Fibroblast of skin of right quadriceps (primary cell): ENCODE measurements at places on chromosomes 7 and 10.

DNA sequence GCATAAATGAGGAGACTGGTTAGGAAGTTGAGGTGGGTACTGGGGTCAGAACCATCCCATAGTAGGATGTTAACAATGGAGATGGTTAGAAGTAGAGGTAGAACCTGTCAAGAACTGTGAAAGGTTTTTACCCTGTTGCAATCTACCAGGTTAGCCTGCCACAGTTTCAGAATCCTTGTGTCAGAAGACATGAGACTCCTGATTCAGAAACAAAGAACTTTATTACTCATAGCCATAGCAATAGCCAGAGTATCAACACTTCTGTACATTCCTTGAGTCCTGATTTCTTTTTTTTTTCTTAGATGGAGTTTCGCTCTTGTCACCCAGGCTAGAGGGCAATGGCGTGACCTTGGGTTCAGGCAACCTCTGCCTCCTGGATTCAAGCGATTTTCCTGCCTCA, 200.9 kb downstream of the GRM3 start:
- DNase-seq: no peak

GRCh38 chr10:48634198-48634983, 29.5 kb upstream of the ARHGAP22 start:
- peak; percentile 85 for DNase-seq

- DNase-seq: peak; percentile 43
Measured at GRCh38 chr7:101173752-101174244, 6.3 kb downstream of the NAT16 start.

GRCh38 chr10:65571011-65571570, 1354.7 kb upstream of the LRRTM3 start:
- peak; percentile 10 for DNase-seq

DNA sequence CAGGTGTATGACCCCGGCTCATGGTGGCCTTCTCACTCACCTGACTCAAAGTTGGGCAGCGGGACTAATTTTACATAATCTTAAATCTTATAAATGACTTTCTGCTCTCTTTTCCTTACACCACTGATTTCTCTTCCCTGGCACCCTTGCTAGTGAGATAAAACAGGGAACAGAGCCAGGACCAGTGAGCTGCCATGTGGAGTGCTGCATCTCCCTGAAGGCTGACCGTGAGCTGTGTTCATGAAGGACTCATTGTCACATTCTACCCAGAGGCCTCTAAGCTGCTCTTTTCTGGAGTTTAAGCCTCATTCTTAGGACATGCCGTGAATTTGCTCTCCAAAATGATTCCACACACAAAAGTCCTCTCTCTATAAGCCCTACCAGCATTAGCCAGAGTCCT, 762.3 kb downstream of the AUTS2 start:
- no peak for DNase-seq

- no peak for DNase-seq
Measured at GRCh38 chr10:85618841-85619240, 747.8 kb downstream of the GRID1 start.

DNA sequence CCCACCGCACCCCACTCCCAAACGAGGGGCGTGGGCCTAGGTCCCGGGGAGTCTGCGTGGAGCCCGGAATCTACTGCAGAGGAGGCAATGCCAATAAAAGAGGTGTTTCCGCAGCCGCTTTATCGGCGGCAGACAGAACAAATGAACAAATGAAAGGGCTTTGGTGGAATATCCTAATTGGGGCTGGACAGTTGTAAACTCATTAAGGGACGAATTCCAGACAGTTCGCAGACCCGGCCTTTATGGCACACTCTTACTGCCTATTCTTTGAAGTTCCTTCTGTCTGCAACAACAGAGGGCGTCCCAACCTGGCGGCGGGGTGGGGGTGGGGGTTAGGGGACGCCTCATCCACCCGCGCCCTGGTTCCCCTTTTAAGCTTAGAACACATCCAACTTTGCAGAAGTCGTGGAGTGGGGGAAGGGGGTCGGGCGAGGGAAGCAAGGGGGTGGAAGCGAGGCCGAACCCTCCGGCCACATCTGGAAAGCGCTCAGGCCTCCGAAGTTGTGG, 4.1 kb downstream of the HOXA9 start:
- peak; percentile 56 for DNase-seq

GRCh38 chr7:135678612-135679575, 16.6 kb downstream of the STMP1 start:
- DNase-seq: peak; percentile 69

- DNase-seq: no peak
Measured at GRCh38 chr10:108051218-108051617, 886.7 kb upstream of the SORCS1 start.

DNA sequence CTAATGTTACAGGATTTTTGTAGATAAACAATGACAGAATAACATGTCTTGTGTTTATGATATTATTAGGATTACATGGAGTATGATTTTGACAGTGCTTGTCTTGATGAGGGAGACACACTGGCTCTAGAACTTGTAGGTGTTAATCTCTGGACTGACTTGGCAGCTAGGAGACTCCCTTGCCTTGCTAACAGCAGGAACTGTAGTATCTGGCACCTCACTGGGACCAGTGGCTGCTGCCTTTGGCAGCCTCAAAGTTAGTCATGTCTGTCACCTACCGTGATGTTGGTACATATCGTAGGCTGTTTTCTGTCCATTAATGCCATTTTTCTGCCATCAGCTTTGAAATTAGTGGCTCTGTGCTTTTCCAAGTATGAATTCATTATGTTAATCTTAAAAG, 261.5 kb downstream of the CDK14 start:
- no peak for DNase-seq
